ENCODE measurements at places on chromosomes 2 and 18.

DNA sequence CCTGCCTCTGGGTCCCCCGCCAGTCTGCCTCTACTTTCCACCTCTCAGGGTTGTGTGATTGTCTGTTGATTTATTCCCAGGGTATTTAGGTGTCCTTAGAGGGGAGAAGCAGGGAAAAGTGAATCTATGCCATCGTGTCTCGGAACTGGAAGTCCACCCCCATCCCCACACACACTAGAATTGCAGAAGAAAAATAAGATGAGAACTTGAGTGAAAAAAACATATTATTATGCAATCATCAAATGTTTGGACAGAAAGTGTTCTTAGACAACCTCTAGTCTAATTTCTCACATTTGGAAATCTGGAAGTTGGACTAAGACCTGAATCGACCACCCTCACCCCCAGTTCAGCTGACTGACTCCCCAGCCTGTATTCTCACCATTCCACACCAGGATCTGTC, 14.1 kb upstream of the CASP8 start:
- DNase-seq: no peak

- no peak for DNase-seq
Observed at GRCh38 chr2:225090746-225091145, 48.5 kb upstream of the DOCK10 start.

GRCh38 chr18:79476918-79477571, 81.3 kb downstream of the NFATC1 start:
- no peak for DNase-seq

- no peak for DNase-seq
Observed at GRCh38 chr2:122329278-122329677, 573.8 kb downstream of the TSN start.

All from activated naive CD4-positive, alpha-beta T cell (primary cell).